Bladder microvascular endothelial cell (primary cell): ENCODE measurements at places on chromosomes 5 and 9. TPM values are rescaled to one million over a fixed set of nuclear protein-coding genes. Genes with fewer than 3 reads are reported as not detected.

NTMT1 gene
- total RNA-seq, result 23.5 and 27.2 TPM in 2 replicates

GPSM1 gene
- 10.0 and 30.0 TPM in 2 replicates for total RNA-seq

TMC1 gene
- 1.3 and 2.4 TPM in 2 replicates for total RNA-seq

SLC27A6 gene
- total RNA-seq, result under 0.01 TPM in 1 of 2 replicates, not detected in the other

GGTA1 gene
- 0.16 and 2.5 TPM in 2 replicates for total RNA-seq

SCGB3A1 gene
- 0.32 TPM in 1 of 2 replicates, not detected in the other for total RNA-seq

CD74 gene
- total RNA-seq, result 5.7 and 10.7 TPM in 2 replicates

DRD1 gene
- total RNA-seq, result under 0.01 TPM in 1 of 2 replicates, not detected in the other

CMYA5 gene
- total RNA-seq, result 0.06 TPM in 1 of 2 replicates, not detected in the other

ORM2 gene
- not detected in 2 replicates for total RNA-seq

PRRX2 gene
- 0.16 TPM in 1 of 2 replicates, not detected in the other for total RNA-seq

EXOSC3 gene
- 20.7 and 26.3 TPM in 2 replicates for total RNA-seq

ITGA2 gene
- 30.0 and 65.6 TPM in 2 replicates for total RNA-seq

ZNF462 gene
- 6.8 and 21.3 TPM in 2 replicates for total RNA-seq

WNT8A gene
- total RNA-seq, result not detected in 2 replicates

SNCAIP gene
- 30.0 and 75.6 TPM in 2 replicates for total RNA-seq

RAI14 gene
- total RNA-seq, result 95.5 and 453 TPM in 2 replicates

SLC46A2 gene
- not detected in 2 replicates for total RNA-seq

C9orf50 gene
- under 0.01 TPM in 1 of 2 replicates, not detected in the other for total RNA-seq

GLRA1 gene
- total RNA-seq, result not detected in 2 replicates

CORO2A gene
- total RNA-seq, result 0.76 and 2.6 TPM in 2 replicates

CD72 gene
- 0.13 TPM in 1 of 2 replicates, not detected in the other for total RNA-seq

GADD45G gene
- total RNA-seq, result 0.44 and 0.49 TPM in 2 replicates

RAPGEF1 gene
- 44.8 and 62.6 TPM in 2 replicates for total RNA-seq

BARX1 gene
- total RNA-seq, result not detected in 2 replicates

CCDC187 gene
- total RNA-seq, result not detected in 2 replicates

MCC gene
- 37.9 and 39.9 TPM in 2 replicates for total RNA-seq

TMEM174 gene
- total RNA-seq, result not detected in 2 replicates

FAM13B gene
- total RNA-seq, result 9.9 and 24.5 TPM in 2 replicates

TMEFF1 gene
- 3.6 and 10.8 TPM in 2 replicates for total RNA-seq

IRX2 gene
- total RNA-seq, result under 0.01 TPM in 1 of 2 replicates, not detected in the other

GARIN3 gene
- not detected in 2 replicates for total RNA-seq

QRFP gene
- total RNA-seq, result not detected in 2 replicates

PCDHA8 gene
- total RNA-seq, result 0.13 TPM in 1 of 2 replicates, not detected in the other

DOK3 gene
- 3.4 and 4.5 TPM in 2 replicates for total RNA-seq

WDR70 gene
- 30.8 and 59.5 TPM in 2 replicates for total RNA-seq

ADAMTS16 gene
- total RNA-seq, result not detected in 2 replicates

SAXO1 gene
- under 0.01 TPM in 1 of 2 replicates, not detected in the other for total RNA-seq

MOB3B gene
- under 0.01 and 2.0 TPM in 2 replicates for total RNA-seq

HTR1A gene
- total RNA-seq, result not detected in 2 replicates

MYOZ3 gene
- 0.16 and 0.88 TPM in 2 replicates for total RNA-seq

S1PR3 gene
- 0.65 and 3.1 TPM in 2 replicates for total RNA-seq

LRRC19 gene
- not detected in 2 replicates for total RNA-seq

CRB2 gene
- not detected in 2 replicates for total RNA-seq

RELL2 gene
- total RNA-seq, result 3.1 and 5.6 TPM in 2 replicates

GHR gene
- total RNA-seq, result 0.97 and 9.4 TPM in 2 replicates

SLCO6A1 gene
- total RNA-seq, result not detected in 2 replicates

EGFLAM gene
- total RNA-seq, result 0.06 and 0.49 TPM in 2 replicates

CDKN2B-AS1 gene
- 0.49 and 1.9 TPM in 2 replicates for total RNA-seq

PCDHB2 gene
- total RNA-seq, result 0.81 and 2.3 TPM in 2 replicates

SLC1A1 gene
- total RNA-seq, result 4.7 and 5.1 TPM in 2 replicates

SEMA4D gene
- total RNA-seq, result 2.1 and 8.4 TPM in 2 replicates
